ENCODE measurements at places on chromosomes 3 and 15.

- no peak for DNase-seq
Observed at GRCh38 chr3:46594723-46595122, 17.6 kb upstream of the FAM240A start.

GRCh38 chr3:12393894-12394293 lies 90.4 kb upstream of the TSEN2 start:
- no peak for DNase-seq

DNA sequence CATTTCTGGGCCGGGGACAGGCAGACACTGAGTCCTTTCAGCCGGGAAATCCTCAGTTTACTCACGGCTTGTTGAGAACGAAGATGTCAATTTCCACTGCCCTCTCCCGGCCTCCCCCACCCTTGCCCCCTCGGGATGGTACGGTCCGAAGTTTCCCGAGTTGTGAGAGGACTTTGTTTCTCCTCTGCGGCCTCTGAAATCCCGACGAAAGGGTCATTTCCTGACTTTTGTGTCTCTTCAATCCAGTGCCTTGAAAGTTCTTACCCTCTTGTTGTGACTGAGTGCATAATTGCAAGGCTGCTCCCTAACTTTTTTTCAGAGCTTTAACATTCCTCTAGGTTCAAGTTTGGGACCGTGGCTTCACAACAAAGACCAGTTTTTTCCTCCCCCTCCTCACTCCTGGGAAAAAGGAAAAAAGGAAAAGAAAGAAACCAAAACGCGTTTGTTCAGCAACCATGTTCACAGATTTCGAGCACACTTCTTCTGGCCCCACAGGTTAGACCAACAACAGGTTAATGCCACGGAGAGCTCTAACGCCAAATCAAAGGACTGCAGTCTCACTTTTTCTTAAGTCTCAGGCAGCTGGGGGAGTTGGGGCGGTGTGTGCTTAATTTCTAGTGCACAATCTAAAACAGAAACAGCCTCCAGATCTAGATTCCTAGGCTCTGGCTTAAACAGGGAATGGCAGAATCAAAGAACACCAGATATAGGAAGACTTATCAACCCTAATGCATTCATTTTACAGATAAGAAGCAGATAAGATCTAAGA lies 138.9 kb downstream of the TMCO5A start:
- DNase-seq = no peak

DNA sequence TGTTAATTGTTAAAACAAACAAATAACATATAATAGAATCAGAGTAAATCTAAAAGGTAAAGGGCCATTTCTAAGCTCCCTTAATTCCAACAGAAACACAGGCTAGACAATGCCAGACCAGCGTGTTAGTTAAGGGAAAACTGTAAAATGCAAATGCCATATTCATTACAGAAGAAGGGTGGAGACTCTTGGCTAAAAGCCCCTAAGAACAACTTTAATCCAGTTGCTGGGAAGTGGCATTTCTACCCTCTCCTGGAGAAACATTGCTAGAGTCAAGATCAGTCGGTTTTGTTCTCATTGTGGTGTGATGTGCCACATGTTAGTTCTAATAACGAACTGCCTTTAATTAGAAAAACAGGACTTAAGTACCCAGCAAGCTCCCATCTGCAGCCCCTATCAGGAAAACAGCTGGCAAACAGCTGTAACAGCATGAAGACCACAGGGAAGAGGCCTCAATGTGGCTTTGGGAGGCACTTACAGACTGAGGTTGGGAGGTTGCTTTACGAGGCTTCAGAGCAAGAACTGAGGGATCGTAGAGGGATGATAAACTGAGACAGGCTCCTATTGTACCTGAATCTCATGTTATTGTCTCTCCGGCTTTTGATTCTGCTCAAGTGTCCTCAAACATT lies 1134.8 kb downstream of the ROBO1 start:
- DNase-seq = no peak

DNA sequence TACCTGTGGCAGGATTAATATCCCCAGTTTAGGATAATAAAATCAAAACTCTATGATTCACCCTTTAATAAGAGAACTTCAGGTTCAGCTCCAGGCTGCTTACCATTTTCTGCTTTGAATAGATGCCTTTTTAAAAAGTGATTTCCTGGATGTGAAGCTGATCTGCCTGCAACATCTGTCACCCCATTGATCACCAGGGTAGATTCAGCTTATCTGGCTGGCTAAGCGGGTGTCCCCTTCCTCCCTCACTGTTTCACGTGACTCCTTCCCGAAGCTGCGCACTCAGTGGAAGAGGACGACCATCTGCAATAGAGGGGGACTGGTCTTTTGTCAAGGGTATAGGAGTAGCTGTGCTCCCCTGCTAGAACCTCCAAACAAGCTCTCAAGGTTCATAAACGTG lies 128.1 kb downstream of the IL1RAP start:
- DNase-seq = no peak

DNA sequence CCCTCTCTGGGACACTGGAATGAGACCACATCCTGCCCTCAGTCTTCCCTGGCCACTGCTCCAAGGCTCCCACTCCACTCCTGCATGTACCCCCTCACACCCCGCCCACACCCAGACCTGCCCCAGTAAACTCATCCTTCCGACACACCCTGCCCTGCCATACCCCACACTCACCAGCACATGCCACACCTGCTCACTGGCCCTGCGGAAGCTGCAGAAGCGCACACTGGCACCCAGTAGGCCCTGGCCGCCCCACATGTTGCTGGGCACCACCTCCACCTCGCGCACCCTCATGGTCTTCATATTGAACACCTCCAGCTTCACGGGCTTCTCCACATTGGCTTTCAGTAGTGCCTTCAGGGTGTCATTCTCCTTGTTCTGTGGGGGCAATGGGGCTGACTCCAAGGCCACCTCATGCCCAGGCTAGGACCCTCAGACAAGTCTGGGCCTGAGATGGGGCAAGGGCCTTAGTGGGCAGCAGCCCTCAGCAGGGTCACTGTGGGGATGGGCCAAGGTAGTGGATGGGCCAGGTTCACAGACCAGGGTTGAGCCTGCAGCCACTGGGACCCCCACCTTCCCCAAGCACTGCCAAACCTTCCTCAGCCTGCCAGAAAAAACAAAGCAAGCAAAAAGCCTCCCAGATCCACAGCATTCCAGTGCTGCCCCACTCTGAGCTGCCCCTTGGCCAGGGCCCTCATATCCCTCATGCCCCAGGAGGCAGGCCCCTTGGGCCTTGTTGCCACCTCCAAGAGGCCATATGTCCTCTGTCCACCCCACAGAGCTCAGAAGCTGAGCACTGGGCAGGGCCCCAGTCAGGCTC lies 4.7 kb downstream of the GORASP1 start:
- DNase-seq = no peak

- no peak for DNase-seq
Observed at GRCh38 chr3:64046996-64047594, 23.8 kb upstream of the PSMD6 start.

DNA sequence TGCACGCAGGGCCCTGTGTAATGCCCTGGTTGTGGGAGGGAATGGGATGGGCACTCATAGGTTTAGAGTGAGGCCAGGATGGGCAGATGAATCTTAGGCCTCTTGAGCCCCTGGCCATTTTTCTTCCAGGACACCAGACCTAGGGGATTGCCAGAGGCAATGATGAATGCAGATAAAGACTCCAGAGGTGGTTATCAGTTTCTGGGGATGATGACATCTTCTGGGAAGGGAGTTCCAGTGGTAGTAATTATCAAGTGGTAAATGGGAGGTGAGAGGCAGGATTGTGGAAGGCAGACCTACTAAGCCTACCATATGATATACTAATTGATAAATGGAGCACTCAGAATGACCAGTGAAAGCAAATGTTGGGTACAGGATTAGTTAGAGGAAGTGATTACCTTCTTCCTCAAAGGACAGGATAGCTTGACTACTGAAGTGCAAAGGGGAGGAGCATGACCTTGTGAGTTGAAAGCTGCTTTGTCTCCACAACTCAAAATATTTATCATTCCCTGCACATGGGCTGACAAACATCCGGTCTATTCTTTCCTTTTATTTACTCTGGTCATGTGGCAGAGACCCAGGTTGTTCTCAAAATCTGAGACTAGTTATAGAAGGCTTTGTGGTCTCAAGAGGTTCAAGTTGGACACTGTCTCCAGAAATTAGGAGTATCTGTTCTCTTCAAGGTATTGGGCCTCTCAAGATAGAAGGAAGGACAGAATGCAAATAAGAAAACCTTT lies 10.2 kb upstream of the MAPK6 start:
- no peak for DNase-seq

DNA sequence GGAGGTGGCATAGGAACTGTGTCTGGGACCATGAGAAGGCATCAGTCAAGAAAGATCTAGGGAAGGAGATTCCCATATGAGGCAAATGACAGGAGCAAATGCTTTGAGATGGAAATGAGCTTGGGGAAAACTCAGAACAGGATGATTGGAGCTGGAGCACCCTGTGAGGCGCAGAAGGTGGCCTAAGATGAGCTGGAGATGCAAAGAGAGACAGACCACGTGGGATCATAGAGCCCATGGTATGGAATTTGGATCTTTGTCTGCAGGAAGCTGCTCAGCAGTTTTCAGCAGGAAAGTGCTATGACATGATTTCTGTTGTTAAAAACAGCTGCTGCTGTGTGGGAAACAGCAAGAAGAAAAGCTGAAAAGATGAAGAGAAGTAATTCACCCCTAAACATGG lies 310.6 kb downstream of the MAGI1 start:
- DNase-seq = no peak

DNA sequence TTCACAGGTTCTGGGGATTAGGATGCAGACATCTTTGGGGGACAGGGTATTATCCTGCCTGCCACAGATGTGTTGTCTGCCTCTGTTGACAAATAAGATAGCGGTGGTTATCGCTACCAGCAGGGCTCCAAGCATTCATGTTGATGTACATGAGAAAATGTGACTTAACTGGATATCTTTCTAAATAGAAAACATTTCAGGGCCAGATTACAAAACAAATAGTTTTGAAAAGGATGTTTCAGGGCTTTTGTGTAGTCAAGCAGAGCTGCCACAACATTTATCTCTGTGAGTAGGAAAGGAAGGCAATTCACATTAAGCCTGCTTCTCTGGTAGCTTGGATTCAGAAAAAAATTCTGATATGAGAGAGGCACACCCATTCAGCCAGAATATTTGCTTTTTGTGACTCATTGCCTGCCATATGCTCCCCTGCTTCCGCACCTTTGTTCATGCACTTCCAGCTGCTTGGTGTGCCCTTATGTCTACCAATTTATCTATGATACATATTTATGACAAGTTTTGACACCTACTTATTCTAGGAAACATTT lies 22.8 kb downstream of the PLS1 start:
- no peak for DNase-seq

DNA sequence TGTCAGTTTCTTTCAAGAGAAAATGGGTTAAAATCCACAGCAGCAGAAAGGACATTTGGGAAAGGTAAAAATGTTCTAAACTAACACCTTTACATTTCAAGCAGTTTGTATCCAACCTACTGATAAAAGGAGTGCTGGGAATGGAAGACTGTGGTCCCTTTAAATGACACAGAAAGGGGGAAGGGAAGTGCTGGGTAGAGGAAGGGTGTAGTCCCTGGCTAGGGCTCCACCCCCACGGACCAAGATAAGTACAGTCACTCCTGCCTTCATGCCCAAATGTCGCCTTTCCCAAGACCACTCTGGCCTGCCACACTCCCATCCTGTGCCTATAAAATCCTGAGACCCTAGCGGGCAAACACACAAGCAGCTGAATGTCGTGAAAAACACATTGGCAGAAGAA lies 350.9 kb upstream of the POU1F1 start:
- no peak for DNase-seq

GRCh38 chr15:66117841-66118240 lies 135.7 kb downstream of the MEGF11 start:
- DNase-seq = no peak

DNA sequence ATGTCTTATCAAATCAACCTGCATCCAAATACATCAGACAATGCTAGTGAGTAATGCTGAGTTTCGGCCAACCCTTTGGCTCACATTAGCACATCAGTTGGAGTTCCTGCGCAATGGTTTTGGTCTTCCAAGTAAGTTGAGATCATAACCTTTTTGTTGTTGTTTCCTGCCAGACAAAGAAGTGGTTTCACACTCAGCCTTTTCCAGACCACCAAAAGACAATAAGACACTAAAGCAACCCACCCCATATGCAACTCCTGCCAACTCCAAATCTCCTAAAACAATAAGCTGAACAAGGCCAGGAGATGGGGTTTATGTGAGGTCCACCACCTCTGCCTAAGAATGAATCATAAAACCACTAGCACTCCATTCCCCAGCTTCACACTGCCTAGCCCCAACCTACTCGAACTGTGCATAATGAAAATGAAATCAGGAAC lies 177.0 kb downstream of the ERC2 start:
- DNase-seq = no peak

- DNase-seq = no peak
Observed at GRCh38 chr15:40096094-40096891, 12.4 kb downstream of the BMF start.

GRCh38 chr3:129046732-129047552 lies 13.6 kb upstream of the GP9 start:
- no peak for DNase-seq

DNA sequence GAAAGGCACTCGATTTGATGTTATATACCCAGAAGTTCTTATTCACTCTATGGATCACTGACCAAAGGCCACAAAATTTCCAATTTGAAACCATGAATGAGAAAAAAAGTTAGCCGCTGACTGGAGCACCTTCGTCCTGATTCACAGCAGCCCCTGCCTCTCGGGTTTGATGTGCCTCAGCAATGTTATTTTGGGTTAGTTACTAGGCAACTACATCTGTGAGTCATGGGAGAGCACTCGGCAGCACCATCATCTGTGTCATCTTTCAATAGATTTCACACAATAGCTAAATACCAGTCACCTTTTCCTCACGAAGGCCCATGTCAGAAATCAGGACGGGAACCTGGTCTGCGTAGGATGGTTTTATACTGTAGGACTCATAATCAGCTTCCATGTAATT lies 269.2 kb downstream of the ZBBX start:
- DNase-seq = no peak

- no peak for DNase-seq
Observed at GRCh38 chr3:195153130-195153529, 117.8 kb downstream of the XXYLT1 start.

GRCh38 chr3:143170676-143171075 lies 51.1 kb downstream of the CHST2 start:
- no peak for DNase-seq

DNA sequence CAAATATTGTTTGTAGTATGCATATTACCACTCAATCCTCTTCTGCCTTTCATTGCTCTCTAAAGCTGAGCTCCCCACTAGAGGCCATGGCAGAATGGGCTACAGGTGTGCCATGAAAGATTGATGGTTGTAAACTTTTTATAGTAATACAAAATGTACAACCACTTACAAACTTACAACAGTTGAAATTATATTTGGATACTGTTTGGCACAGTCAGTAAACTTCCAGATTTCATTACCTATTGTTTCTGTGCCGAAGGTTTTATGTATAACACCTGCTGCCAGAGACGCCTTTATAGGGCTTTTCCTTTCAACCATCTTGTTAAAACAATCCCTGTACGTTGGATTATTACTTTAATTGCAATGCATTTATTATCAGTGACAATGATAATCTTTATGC lies 7.0 kb downstream of the ROPN1 start:
- DNase-seq = no peak

GRCh38 chr3:127451321-127451720 lies 139.2 kb downstream of the TPRA1 start:
- DNase-seq = no peak

All from stimulated activated CD4-positive, alpha-beta T cell treated with anti-CD3 and anti-CD28 coated beads, Interleukin-1b, Interleukin-23, amount 100 ng/mL, for 1 hour (primary cell).